ENCODE measurements at places on chromosomes 11 and 22.
A peak's percentile ranks its signal among the peaks of the same experiment; 100 is the strongest.

GRCh38 chr11:9688716-9689511, 25.0 kb downstream of the SWAP70 start:
- no peak for DNase-seq

DNA sequence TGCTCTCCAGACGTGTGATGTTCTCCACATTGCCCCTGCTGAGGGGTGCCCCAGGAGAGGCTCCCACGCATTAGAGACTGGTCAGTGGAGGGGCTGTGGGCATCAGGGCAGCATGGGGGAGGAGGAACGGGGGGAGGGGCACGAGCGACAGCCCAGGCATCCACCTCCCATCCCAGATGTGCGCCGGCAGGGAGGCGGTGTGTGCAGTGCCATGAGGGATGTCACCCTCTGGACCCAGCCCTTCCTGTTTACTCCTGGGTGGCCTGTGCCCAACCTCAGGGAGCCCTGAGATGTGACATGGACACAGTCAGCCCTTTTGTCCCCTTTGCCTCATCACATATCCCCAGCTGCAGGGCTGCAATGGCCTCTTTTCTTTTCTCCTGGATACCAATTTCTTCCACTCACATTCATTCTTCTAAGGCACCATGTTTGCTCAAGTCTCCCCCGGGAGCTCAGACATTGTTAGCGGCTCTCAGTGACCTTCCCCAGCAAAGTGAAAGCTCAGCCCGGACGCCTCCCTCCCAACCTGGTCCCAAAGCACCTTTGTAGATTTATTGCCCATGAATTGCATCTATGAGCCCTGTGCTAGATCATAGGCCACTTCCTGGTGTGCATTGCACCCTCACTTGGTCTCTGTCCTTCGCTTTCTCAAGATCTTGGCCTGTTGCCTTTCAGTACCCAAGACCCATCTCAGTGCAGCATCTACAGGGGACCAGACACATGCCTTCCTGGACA, 150.6 kb downstream of the CEP164 start:
- no peak for DNase-seq

- DNase-seq: peak; percentile 14
These were observed 101.1 kb upstream of the SLC22A12 start for GRCh38 chr11:64489831-64490441.

DNA sequence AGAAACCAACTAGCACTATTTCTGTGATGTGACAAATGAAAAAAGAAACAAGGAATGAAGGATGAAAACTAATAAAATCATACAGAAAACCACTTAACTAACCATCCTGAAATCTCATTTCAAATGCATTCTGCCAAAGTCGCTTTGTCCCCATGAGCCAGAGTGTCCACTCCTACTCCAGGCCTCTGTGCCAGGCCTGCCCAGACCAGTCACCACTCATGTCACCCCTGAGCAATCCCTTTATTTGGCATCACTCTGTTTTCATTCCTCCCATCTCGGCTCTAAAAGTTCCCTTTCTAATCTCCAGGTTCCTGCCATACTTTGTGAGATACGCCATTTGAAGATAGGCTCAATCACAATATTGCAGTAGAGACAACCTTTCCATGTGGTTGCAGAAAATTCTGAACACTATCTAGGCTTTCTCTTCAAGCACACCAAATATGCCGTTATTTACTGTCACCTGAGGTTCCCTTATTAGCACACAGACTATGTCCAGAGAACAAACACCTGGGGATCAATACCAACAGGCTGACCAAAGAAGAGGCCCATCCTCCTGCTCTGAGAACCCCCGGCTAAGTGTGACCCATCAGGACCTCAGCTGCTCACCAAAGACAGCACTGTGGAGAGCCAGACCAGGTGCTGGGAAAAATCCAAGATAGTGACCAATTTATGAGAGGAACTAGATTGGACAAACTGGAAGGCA, 202.4 kb downstream of the LARGE1 start:
- no peak for DNase-seq

- DNase-seq: no peak
These were observed 8.8 kb upstream of the RPL3 start for GRCh38 chr22:39327995-39328754.

All from stimulated activated CD4-positive, alpha-beta T cell treated with anti-CD3 and anti-CD28 coated beads, Interleukin-1b, Interleukin-23, amount 100 ng/mL, for 4 hours (primary cell).